Activated gamma-delta T cell (primary cell): ENCODE measurements at places on chromosomes 5 and 9.

GRCh38 chr9:83986195-83986594 is 5.6 kb downstream of the RMI1 start:
- DNase-seq: no peak

DNA sequence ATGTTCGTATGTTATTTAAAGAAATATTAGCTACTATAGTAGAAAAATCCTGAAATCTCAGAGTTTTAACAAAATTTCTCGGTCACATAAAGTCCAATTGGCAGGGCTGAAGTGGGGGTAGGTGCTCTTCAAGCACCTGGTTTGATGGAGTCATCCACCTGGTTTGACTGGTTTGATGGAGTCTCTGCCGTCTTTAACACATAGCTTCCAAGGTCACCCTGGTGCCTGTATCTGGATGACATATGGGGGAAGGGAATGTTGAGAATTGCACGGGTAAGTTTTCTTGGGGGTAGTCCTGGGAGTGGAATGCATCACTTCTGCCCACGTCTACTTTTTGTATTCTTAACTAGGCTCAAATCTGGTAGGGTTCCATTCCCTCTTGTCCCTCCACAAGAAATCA is 351.2 kb downstream of the SH3GL2 start:
- no peak for DNase-seq

DNA sequence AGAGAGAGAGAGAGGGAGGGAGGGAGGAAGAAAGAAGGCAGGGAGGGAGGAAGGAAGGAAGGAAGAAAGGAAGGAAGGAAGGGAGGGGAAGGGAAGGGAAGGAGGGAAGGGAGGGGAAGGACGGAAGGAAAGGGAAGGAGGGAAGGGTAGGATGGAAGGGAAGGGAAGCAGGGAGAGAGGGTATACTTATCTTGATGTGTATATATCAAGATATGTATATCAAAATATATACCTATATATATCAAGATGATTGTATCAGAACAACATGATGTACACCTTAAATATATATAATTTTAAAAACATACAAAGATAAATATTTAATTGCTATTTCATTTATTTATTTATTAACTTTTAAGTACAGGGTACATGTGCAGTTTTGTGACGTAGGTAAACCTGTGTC is 96.8 kb upstream of the ADAMTS16 start:
- DNase-seq: no peak

GRCh38 chr9:115008536-115009270 is 78.3 kb upstream of the TNFSF8 start:
- DNase-seq: no peak

DNA sequence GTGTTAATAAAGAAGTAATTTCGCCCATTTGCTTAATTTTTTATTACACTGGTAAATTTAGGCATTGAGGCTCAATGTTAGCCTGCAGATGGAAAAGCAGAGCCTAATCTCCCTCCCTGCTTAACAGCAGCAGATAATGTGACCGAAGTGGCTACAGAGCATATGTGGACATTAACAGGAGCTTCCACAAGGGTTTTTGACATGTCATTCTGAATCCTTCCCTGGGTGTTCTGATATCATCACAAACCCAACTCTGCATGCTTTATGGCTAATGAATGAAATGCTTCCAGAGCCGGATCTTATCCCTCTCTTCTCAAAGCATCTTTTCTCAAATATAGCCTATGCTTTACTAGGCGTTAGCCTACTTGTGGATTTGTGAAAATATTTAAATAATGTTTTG is 208.6 kb downstream of the CAAP1 start:
- DNase-seq: no peak

- DNase-seq: no peak
These were observed 44.4 kb downstream of the FNBP1 start for GRCh38 chr9:129998491-129999140.
